Esophagus squamous epithelium (tissue), 5 donors: ENCODE measurements at places on chromosomes 16 and 17.

GRCh38 chr17:66296289-66296725 lies 6.1 kb upstream of the PRKCA start:
- DNase-seq = no peak

GRCh38 chr17:20103454-20104446 lies 94.6 kb downstream of the SPECC1 start:
- DNase-seq = no peak

GRCh38 chr16:35210681-35211433 lies 1751.4 kb downstream of the TP53TG3F start:
- no peak for DNase-seq

DNA sequence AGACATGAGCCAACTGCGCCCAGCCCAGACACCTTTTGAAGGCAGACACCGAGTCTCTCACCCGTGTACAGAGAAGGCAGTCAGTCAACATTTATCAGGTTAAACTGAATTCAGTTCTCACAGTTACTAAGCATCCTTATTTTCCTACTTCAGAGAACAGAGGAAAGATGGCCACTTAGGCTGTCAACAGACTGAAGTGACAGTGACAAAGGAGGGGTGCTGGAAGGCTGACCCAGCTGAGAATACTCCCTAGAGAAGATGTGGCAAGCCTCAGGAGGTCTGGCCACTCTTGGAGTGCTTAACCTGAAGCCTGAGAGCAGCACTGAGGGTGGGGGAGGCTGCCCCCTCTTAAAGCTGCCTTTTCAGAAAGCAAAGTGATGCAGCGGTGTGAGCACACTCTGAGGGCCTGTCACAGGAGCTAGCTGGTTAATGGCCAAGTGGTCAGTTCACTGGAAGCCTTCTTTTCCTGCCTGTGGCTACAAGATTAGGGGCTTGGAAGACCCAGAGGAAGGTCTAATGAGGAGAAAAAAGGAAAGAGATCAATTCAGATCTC lies 51.0 kb upstream of the SREBF1 start:
- no peak for DNase-seq

- no peak for DNase-seq
Measured at GRCh38 chr16:84004442-84004841, 36.4 kb downstream of the NECAB2 start.

DNA sequence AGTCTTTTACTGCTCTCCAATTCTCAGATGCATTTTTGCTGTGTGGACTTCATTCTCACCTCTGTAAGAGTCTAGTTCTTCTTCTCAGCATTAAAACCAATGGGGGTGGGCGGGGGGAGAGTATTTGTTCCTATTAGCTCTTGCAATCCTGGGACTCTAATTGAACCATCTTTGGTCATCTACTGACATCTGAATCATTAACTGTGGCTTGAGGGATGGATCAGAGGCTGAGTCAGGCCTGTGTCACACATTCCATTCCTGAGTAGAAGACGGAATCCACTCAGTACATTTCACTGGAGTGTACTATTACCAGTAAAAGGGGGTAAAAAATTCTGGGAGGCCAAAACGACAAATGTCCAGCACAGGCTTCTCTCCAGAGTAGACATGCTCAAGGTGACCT lies 12.8 kb upstream of the ZNF23 start:
- DNase-seq = no peak

- DNase-seq = no peak
Measured at GRCh38 chr16:266258-267164, 9.2 kb downstream of the RGS11 start.

DNA sequence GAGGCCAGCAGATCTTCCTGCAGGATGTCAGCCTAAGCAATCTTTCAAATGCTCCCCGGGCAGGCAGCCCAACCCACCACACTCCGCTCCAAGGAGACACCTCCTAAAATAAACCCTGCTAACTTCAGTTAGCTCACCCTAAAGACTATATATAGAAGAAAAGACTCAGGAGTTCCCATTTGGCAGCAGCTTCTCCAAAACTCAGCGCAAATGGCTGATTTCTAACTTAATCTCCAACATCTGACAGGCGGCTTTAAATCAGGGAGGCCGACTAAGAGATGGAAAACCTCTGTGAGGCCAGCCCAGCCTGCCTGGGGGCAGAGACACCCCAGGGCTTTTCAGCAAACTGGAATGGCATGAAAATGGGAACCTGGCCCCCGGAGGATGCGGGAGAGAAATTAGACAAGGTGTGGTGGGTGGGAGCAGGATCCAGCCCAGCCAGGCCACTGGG lies 91.6 kb downstream of the XYLT1 start:
- DNase-seq = no peak

DNA sequence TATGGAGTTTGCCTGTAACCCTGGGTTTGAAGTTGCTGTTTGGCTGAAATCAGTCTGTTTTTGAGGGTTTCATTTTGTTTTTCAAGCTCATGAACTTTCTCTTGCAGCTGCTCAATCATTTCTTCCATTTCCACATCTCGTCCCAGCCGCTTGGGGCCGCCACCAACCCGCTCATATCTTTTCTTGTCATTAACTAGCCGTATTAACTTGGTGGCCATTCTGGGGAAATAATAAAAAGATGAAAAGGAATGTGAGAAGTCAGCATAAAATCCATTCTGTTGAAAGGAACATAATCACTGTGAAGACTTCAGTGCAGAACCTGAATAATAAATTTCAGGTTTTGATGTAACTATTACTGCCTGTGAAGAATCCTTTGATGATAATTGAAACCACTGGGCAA lies 11.5 kb downstream of the RPGRIP1L start:
- DNase-seq = no peak

DNA sequence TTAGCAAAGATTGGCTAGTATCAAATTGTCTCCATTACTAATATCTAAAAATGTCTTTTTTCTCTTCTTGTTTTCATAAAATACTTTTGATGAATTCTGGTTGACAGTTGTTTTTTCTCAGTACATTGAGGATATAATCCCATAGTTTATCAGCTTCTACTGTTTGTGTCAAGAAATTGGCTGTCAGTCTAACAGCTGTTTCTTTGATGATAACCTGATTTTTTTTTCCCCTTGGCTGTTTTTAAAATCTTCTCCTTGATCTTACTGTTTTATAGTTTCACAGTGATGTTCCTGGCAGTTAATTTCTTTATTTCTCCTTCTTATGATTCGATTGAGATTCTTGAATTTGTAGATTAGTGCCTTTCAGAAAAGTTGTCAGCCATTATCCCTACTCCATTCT lies 315.3 kb upstream of the PMFBP1 start:
- DNase-seq = no peak

DNA sequence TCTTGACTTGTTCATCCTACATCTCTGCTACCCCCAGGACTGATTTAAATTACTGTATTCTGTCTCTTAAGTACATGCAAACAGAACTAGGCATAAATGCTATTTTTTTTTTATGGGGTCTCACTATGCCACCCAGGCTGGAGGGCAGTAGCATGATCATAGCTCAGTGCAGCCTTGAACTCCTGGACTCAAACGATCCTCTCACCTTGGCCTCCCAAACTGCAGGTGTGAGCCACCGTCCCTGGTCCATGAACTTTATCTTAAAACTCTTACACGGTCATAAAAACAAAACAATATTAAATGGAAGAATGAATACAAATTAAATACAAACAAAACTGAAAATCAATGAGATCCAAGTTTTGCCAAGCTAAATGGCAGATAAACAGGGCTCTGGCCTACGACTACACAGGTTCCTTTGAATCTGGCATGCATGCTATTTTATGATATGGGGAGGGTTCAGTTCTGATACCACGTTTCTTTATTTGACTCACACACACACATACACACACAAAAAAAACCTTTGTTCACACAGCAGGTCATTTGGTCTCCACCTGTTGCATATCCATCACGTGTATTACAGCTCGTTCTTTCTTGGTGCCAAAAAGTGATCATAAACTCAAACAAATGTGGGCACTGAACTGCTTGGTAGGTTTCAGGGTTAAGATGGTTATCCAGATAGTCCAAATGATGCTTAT lies 1.1 kb upstream of the PKD1L3 start:
- no peak for DNase-seq

DNA sequence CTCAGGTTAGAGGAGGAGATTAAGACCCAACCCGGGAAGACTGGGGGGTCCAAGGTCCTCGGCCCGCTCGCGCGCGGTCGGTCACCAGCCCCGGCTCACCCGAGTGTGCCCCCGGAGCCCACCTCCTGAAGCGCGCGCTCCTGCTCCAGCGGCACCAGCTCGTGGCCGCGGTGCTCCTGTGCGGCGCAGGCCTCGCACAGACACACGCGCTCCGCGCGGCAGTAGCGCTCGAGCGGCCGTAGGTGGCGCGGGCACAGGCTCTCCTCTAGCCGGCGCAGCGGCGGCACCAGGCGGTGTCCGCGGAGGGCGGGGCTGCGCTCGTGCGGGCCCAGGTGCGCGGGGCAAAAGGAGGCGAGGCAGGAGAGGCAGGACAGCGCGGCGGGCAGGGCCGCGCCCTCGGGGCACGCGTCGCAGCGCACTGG lies 618 bp downstream of the TRIM47 start:
- DNase-seq = no peak

GRCh38 chr16:66337463-66338188 lies 28.9 kb upstream of the CDH5 start:
- no peak for DNase-seq

DNA sequence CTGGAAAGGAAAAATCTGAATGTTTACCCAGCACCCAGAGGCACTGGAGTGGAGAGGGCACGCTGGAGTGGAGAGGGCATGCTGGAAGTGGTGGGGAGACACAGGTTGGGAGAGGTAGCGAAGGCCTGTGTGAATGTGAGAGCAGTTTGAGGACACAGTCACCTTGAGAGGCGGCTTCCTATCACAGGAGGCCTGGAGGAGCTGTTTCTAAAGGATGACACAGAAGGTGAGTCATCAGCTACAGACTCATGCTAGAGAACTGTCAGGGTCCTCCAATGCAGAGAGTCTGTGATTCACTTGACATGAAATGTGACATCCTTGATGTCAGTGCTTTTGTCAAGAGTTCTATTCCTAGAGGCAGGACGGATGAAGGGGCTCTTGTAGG lies 13.8 kb downstream of the CTRL start:
- DNase-seq = no peak

DNA sequence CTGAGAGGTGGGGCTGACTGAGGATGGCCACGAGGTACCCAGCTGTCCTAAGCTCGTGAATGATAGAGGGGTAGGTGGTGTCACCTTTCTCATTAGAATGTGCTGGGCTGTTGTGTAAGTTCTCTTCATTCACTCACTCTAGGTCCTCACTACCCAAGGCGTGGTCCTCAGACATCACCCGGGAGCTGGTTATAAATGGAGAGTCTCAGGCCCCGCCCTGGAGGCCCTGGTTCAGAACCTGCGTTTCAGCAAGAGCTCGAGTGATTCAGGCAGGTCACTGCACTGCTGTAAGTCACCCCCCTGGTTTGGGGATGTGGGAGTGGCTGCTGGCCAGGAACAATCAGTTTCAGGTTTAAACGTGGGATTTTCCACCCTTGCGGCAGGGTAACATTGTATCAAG lies 139.8 kb downstream of the FOXL1 start:
- DNase-seq = no peak

DNA sequence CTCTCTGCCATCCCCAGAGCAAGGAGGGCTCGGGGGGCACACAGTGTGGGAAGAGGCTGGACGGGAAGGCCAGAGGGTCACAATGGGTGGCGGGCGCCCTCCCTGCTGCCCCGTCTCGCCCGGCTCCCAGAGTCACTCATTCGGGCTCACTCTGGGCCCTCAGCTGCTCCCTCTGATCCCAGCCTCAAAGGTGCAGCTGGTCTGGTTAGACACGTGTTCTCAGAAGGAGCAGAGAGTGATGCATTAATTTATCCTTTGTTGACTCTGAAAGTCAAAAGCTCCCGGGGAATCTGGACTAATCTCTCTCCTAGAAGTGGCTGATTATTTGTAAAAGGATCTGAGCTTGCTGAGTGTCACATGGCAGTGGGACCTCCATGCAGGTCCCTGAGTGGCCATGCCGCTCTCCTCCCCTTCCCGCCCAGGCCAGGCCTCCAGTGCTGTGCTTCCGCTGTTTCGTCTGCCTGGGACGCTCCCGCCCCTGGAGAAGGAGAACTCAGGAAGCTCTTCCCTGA lies 87.5 kb downstream of the SEC14L1 start:
- DNase-seq = no peak

GRCh38 chr16:50066482-50067289 lies 916 bp downstream of the HEATR3 start:
- DNase-seq = no peak

DNA sequence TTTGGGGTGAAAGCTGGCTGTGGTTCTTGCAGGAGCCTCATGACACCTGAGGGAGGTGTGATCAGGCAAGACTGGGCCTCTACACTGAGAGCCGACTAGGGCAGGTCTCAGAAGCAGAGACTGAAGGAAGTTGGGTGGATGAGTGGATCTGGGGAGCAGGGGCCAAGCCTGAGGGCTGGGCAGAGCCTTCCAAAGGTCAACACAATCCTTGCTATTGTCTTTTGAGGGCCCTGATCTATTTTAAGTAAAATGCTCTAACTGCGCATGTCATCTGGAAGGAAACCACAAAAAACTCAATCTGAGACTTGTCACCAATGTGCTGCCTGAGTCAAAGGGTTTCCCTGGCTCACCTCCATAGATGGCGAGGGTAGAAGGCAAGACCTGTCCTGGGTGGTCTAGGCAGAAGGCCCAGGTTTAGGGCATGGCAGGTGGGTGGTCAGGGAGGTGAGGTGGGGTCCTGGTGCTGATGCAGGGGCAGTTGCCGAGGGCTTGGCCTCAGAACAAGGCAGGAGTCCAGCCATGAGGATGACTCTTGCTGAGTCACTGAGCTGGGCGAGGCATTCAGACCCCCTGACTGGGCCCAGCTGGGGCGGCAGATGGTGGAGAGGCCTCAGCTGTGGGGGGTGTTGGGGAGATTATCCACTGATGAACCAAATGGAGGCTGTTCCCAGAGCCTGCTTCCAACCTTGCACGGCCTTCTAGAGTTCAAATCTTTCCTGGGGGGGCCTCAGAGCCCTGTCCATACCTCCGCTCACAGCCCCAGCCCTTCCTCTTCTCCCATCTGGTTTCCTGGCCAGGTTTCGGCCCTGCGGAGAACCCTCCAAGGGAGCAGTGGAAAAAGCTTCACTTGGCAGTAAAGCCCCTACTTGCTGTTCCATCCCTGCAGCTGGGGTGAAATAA lies 5.1 kb downstream of the MVP start:
- DNase-seq = no peak

- no peak for DNase-seq
Measured at GRCh38 chr16:49498264-49498663, 124.7 kb downstream of the C16orf78 start.

- DNase-seq = no peak
Measured at GRCh38 chr17:80025796-80026195, 9.9 kb downstream of the TBC1D16 start.

DNA sequence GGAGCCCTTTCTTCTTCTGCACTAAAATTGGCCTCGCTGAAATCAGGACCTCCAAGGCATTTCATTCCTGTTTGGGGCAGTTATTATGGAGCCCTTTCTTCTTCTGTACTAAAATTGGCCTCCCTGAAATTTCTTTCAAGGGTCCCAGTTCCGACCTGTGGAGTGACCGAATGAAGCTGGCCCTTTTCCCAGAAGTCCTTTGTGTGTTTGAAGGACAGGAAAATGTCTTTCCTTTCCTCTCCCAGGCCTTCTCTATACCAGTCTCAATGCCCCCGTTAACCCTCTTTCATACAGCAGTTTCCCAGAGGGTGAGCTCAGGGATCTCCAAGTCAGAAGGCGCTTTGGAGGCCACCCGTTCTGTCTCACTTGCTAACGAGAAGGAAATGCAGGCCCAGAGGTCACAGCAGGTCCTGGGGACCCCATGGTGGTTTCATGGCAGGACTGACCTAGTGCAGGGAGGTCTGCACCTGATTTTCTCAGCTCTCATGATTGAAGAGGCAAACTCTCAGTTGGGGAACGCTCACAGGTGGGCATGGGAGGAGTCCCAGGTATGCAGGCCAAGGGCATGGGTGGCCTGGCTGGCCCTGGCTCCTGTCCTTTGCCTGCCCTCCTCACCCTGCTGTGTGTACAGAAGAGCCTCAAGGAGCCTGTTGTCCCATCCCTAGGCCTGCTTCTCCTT lies 37.1 kb upstream of the DOC2B start:
- DNase-seq = no peak
